ENCODE measurements at places on chromosomes 5 and 9.

DNA sequence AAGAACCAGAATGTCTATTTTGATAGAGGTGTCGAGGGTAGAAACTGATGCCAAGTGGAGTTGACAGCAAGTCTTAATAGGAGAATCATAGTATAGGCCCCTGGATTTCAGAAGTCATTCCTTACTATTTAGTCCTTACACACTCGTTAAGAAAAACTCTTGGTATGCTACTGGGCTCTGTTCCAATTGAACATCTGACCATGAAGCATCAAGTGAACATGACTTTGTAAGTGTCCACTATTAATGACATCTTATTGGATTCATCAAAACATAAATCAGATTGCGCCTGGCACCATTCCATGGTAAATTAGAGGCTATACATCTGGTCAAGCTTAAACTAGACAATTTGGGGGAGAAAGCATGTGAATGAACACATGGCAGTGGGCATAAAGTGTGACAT, 1056.5 kb upstream of the EDIL3 start:
- no peak for DNase-seq

- no peak for DNase-seq
Measured at GRCh38 chr9:104082168-104082567, 11.9 kb upstream of the SMC2 start.

- DNase-seq, result no peak
Measured at GRCh38 chr5:91030521-91031401, 352.4 kb downstream of the ARRDC3 start.

- no peak for DNase-seq
Measured at GRCh38 chr9:95313010-95313498, 4.5 kb downstream of the FANCC start.

- no peak for DNase-seq
Measured at GRCh38 chr5:159018855-159019254, 80.9 kb downstream of the EBF1 start.

- no peak for DNase-seq
Measured at GRCh38 chr5:143496943-143497342, 93.5 kb upstream of the NR3C1 start.

GRCh38 chr5:18202164-18202563, 567.9 kb downstream of the TAF11L14 start:
- DNase-seq, result no peak

- no peak for DNase-seq
Measured at GRCh38 chr9:5073701-5074100, 88.6 kb downstream of the JAK2 start.

- DNase-seq, result no peak
Measured at GRCh38 chr5:173155912-173156311, 11.6 kb downstream of the BNIP1 start.

DNA sequence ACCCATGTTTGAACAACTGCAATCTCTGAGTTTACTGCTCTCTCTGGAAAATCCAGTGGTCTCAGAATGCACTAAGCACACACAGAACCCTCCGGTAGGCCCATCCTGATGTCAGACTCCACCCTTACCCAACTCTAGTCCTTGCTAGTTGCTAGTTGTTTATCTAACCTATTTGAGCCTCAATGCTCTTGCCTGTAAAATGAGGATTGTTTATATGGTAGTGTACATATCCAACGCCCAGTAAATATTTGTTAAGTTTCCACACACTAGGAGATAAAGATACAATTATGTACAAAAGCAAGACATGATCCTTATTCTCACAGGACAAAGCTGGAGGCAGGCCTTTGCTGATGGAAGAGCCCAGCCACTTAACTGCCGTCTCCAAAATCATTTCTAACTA, 192.2 kb downstream of the SPOCK1 start:
- DNase-seq, result no peak

DNA sequence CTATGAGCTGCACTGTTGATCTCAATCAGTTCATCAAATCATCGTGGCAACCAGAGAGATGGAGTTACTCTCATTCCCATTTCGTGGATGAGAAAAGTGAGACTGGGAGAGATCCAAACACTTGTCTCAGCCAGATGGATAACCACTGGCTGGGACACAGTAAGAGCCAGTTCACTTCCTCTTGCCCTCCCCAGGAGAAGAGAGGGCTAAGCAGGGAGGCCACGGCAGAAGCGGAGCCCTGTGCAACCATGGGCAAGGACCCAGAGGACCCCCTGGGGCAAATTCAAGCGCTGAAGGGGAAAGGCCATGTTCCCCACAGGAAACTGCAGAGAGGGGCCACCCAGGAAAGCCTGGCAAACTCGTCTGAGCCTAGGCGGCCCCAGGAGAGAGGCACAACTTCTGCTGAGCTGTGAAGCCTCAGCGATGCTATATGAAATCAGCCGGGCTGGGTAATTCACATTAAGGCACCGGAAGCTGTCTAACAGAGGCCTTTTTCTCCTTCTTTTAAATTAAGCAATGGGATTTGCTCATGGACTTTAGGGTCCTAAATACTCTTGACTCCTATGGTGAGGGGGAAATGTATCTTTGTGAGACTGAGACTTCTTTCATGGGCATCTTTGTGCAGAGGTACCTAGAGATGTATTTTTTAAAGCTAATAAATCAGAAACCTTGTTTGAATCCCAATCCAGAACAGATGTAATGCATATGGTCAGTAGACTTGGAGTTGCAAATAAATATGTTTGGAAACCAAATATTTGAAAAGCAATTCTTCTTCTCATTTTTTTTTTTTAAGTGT, 137.1 kb upstream of the SMIM23 start:
- DNase-seq, result no peak

GRCh38 chr5:141521244-141521781, 32.4 kb downstream of the PCDHGC5 start:
- no peak for DNase-seq

GRCh38 chr5:62692946-62693713, 114.5 kb downstream of the LRRC70 start:
- DNase-seq, result no peak

GRCh38 chr5:84287951-84288350, 96.7 kb downstream of the EDIL3 start:
- DNase-seq, result no peak
